ENCODE measurements at places on chromosomes 2 and 18. TPM values are rescaled to one million over a fixed set of nuclear protein-coding genes. Genes with fewer than 3 reads are reported as not detected.

CRACDL gene
- 4.6 TPM for total RNA-seq

CGREF1 gene
- 3.6 TPM for total RNA-seq

RAB6C gene
- 0.23 TPM for total RNA-seq

ACMSD gene
- 18.2 TPM for total RNA-seq

TCF7L1 gene
- total RNA-seq = 14.1 TPM

SP5 gene
- 3.3 TPM for total RNA-seq

ABCG8 gene
- total RNA-seq = 1.4 TPM

NEU4 gene
- 0.99 TPM for total RNA-seq

GTF2A1L gene
- total RNA-seq = 3.9 TPM

CHN1 gene
- 19.0 TPM for total RNA-seq

POMC gene
- 7.8 TPM for total RNA-seq

TXNDC2 gene
- not detected for total RNA-seq

OTOF gene
- total RNA-seq = 1.4 TPM

GNLY gene
- not detected for total RNA-seq

ZNF519 gene
- total RNA-seq = 12.6 TPM

FSIP2 gene
- 2.6 TPM for total RNA-seq

NT5DC4 gene
- total RNA-seq = not detected

GALNT3 gene
- total RNA-seq = 13.4 TPM

LRRC30 gene
- total RNA-seq = 6.4 TPM

SERPINB3 gene
- total RNA-seq = not detected

SERPINB12 gene
- total RNA-seq = not detected

ZNF521 gene
- 58.0 TPM for total RNA-seq

KIAA2012 gene
- 0.18 TPM for total RNA-seq

CREB1 gene
- 56.5 TPM for total RNA-seq

NHEJ1 gene
- 15.2 TPM for total RNA-seq

AAK1 gene
- total RNA-seq = 45.9 TPM

SLC30A3 gene
- 2.2 TPM for total RNA-seq

OTX1 gene
- total RNA-seq = 0.12 TPM

Data from metanephros (tissue), 2 donors.